ENCODE measurements at places on chromosomes 1 and 21.

GRCh38 chr1:197173571-197174507, 27.4 kb upstream of the ASPM start:
- DNase-seq, result no peak

DNA sequence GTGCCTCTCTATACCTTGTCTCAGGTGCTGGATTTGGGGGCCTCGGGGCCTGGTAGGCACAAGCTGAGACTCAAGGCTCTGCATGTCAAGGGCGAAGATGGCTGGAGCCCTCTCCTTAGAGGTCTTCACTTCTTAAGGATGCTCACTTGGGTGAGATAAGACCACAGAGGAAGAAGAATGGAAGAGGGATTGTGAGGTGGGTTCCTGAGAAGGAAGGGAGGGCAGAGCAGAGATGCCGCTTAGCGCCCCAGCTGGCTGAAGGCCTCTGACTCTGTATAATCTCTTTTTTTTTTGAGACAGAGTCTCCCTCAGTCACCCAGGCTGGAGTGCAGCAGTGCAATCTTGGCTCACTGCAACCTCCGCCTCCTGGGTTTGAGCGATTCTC, 32.2 kb downstream of the SOX13 start:
- DNase-seq, result no peak

GRCh38 chr1:72954943-72955342, 672.6 kb upstream of the NEGR1 start:
- no peak for DNase-seq

GRCh38 chr1:174942547-174943255, 57.0 kb upstream of the CACYBP start:
- DNase-seq, result no peak

DNA sequence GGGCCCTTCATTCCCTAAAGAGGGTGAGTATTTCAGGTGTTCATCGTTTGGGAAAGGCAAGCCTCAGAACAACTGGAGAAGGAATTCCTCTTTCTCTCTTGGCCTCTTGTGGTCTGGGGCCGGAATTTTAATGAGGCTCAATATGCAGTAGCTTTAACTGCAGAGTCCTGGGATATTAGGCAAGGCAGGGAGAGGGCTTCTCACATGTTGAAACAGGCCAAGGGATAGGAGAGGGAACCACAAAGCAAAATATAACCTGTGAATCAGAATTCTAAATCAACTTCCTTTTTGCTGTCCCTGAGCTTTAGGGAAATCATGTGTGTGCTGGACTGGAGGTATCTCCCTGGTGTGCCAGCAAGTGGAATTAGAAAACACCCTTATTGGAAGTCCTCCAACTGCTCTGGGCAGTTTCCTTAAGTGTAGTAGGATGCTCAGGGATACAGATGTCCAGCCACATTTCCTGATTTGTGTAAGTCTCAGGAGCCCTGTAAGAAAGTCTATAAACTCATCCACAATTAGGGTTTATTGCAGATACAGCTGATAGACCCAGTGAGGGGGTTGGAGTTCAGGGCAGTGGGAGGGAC, 215.8 kb upstream of the ZRANB2 start:
- DNase-seq, result no peak

GRCh38 chr1:161421456-161421855, 53.8 kb upstream of the CFAP126 start:
- DNase-seq, result no peak

GRCh38 chr1:81125672-81126071, 675.1 kb upstream of the ADGRL2 start:
- DNase-seq, result no peak

DNA sequence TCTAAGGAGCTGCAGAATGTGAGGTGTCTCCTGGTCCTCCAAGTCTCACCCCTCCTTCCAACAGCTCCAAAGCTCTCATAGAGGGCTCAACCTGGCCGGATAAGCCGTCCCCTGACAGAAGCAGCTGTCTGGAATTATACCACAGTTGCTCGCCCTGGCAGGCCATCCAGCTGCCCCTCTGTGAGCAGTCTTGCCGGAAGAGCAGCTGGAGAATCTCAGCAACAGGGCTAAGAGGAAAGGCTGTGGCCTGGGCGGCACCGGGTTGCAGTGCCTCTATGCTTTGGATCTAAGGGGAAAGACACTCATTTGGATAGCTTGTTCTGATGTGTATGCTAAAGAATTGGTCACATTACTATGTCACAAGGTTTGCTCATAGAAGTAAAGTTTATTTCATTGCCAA, 12.4 kb downstream of the TMCC2 start:
- DNase-seq, result no peak

- no peak for DNase-seq
These were observed 6.6 kb downstream of the KRTAP21-2 start for GRCh38 chr21:30740462-30740861.

DNA sequence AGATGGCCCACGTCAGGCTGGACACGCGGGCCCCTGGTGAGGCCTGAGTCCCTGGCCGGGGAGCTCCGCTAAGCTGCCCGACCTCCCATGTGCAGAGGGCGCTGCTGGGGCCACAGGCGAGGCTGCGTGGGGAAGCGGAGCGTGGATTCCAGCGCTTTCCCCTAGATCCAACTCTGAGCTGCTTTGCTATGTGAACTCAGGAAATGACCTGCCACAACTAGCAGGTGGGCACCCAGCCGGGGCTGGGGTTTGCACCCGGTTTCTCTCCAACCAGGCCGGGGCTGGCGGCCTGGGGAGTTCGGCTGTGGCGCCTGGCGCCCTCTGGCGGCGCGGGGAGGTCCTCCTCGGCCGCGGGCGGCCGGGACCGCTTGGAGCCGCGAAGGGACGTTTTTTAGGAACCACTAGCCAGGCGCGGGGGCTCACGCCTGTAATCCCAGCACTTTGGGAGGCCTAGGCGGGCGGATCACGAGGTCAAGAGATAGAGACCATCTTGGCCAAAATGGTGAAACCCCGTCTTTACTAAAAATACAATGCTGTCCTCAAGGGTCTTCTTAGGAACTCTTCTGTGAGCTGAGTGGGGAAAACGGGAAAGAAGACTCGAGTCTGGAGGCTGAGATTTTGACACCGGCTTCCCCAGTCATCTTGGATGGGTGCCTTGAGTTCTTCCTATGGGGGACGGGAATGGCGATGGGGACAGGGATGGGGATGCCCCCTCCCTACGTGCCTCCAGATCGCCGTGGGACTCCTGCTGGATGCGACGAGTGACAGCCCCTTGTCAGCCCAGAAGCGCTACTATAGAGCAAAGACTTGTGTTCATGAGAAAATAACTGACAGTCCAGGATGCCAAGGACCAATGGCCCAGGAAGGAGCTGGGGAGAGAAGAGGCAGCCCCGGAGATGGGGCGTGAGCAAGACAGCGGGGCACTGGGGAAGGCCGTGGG, 12.6 kb downstream of the PYCR2 start:
- DNase-seq, result no peak

DNA sequence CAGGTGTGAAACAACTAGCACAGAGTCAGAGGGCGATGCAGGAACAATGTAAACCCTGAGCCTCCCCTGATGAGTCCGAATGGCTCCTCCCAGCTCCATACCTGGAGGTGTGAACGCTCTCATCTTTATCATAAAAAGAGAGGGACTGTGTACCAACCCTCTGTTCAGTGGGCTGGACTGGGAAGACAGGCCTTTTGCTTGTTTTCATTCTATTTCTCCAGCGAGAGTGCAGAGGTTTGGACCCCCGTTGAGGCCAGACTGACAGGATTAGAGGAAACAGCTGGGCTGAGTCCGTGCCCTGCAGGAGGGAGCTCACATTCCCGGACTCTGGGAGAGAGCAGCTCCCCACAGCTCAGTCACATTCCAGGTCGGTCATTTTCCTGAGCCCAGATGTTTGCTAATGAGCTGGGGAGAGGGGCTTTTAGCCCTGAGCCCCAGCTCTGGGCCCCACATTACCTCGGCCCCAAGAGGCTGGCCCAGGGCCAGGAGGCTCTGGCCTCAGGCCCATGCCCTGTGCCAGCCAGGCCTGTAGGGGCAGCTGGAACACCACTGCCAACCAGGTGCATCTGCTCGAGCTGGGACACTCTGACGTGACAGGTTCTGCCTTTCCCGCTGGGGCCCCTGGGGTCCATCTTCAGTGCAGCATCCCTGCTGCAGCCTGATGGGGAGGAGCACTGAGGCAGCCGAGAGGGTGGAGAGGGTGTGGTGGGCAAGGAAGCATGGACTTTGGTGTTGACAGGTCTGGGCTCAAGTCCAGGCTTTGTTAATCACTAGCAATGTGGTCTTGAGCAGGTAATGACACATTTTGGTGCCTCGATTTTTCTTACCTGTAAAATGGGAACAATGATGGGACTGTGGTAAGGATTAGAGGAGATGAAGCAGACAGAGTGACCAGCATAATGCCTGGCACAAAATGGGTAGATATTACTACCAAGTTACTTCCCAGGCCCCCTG, 3.5 kb upstream of the NBL1 start:
- DNase-seq, result no peak
